CD4-positive, alpha-beta T cell treated with Interleukin-15 for 4 hours (primary cell): ENCODE measurements at places on chromosomes 2 and 18.

DNA sequence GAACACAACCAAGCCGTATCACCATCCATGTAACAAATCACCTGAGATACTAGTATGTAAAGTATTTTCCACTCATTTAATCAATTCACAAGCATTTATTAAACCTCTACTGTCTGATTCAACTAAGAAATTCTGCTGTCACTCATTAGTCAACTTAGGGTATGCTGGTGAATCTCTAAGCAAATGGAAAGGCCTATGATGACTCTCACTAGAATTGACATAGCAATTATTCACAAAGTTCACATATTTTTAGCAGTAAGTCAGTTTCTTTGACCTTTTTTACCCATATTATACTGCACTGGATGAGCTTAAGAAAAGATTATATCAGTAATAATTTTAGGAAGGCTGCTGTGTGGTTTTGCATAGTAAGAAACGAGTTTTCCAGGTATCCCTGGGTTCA is 130.1 kb downstream of the SLC8A1 start:
- no peak for DNase-seq

DNA sequence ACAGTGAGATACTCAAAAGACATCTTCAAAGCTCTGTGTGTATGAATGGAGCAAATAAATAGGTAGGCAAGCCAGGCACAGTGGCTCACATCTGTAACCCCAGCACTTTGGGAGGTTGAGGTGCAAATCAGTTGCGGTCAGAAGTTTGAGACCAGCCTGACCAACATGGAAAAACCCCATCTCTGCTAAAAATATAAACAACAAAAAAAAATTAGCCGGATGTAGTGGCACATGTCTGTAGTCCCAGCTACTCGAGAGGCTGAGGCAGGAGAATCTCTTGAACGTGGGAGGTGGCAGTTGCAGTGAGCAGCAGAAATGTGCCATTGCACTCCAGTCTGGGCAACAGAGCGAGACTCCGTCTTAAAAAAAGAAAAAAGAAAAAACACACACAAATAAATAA is 945.1 kb upstream of the PIK3C3 start:
- no peak for DNase-seq

DNA sequence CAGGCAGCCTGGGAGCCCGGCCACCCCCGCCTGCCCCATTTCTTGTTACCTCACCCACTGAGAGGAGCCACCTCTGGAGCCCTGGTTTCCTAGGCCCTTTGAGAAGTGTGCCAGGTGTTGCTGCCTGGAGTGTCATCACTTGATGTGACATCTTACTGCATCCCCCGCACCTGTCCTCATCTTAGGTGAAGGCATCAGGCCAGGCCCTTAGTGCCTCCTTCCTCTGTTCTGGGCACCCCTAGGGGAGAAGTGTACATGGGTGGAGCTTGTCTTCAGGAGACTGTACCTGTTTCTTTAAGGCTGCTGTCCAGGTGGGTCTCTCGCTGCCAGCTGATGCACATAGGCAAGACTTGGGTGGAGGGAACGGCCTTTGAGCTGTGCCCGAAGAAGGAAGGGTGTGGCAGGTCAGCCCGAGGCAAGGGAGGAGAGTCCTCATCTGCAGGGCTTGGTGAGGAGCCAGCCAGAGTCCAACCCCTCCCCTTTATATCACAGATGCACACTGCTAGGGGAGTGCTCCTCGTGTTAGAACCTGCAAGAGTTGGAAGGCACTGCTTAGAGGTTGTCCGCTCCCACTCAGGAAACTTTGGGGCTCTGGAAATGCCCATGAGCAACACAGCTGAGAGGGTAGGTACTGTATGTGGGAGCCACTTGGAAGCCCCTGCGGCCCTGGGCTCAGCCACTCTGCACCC is 45.9 kb downstream of the NCK2 start:
- no peak for DNase-seq

- DNase-seq = no peak
These were observed 30.1 kb downstream of the ARHGAP28 start for GRCh38 chr18:6759579-6759978.

GRCh38 chr2:233011268-233011650 is 1.8 kb downstream of the NGEF start:
- no peak for DNase-seq

- no peak for DNase-seq
These were observed 10.4 kb downstream of the TOGARAM2 start for GRCh38 chr2:28991460-28991859.

DNA sequence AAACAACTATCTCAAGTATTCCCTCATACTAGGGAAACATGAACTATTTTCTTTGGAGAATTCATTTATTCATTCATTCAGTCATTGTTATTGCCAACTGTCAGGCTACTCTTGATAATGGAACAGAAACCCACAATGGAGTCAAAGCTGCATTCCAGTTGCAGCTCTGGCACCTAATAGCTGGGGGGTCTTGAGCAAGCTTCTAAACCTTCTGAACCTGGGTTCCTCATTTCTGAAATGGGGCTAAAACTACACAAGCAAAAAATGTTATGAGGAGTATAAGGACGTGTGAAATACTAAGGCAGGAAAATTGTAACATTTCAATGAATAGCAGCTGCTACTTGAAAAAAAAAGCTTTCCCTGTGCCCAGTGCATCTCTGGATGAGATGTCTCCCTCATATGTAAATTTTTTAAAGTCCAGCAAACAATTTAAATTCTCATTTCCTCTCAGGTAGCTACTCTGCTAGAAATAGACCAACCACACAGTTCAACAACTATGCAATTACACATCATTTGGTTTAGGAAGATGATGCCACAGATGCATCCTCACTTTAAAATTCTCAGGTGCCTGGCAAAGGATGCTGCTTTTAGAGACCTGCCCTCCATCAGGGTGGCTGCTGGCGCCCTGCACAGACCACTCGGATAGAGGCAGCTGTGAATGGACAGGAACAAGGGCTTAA is 38.5 kb downstream of the SPRED2 start:
- DNase-seq = no peak

DNA sequence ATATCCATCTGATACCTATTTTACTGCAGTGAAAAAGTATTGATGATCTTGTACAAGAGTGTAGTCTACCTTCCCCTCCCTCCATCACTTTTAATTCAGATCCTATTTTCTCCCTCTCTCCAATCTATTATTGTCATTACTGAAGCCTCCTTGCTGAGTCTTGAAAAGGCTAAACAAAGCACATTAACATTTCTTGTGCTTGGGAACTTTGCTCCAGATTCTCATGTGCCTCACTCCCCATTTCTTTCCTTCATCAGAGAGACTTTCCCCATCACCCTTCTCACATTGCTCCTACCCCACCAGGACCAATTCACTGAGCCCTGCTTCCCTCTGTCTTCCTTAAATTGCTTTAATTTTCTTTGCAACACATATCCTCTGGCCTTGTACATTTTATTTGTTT is 736.2 kb upstream of the GCFC2 start:
- DNase-seq = no peak

GRCh38 chr2:173914055-173914927 is 50.9 kb downstream of the SP3 start:
- no peak for DNase-seq

DNA sequence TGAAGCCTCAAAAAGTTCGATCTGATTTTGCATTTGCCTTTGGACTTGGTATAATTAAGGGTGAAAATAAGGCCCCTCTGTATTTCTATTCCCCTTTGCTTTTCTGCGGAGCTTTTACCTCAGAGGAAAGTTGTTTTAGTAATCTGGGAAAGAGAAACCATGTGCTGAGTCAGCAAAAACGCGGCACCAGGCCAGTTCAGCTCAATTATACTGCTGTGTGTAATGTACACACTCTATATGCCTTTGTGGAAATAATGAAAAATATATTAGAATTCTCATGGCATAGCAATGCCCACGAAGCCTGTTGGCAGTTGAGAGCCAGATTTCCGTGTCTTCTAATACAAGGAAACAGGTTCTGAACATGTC is 161.9 kb upstream of the SIX2 start:
- DNase-seq = no peak
